Neuronal stem cell (in vitro differentiated cells): ENCODE measurements at places on chromosomes 6 and 20.
A peak's percentile ranks its signal among the peaks of the same experiment; 100 is the strongest.

GRCh38 chr6:138882369-138883017 lies 86.6 kb downstream of the ECT2L start:
- H3K4me1 ChIP-seq: no peaks in the 10 kb centered on the region
- DNase-seq: no peak
- no peak overlapping the region for H3K4me3 ChIP-seq
- H3K27me3 ChIP-seq: no peaks in the 10 kb centered on the region
- no peak overlapping the region for H3K27ac ChIP-seq
- no peaks in the 10 kb centered on the region for H3K36me3 ChIP-seq

- no peak for DNase-seq
- H3K4me1 ChIP-seq: no peaks in the 10 kb centered on the region
- no peak overlapping the region for H3K4me3 ChIP-seq
- H3K27me3 ChIP-seq: no peaks in the 10 kb centered on the region
- H3K27ac ChIP-seq: no peak overlapping the region
Measured at GRCh38 chr6:34926655-34927054, 37.6 kb downstream of the ANKS1A start.

DNA sequence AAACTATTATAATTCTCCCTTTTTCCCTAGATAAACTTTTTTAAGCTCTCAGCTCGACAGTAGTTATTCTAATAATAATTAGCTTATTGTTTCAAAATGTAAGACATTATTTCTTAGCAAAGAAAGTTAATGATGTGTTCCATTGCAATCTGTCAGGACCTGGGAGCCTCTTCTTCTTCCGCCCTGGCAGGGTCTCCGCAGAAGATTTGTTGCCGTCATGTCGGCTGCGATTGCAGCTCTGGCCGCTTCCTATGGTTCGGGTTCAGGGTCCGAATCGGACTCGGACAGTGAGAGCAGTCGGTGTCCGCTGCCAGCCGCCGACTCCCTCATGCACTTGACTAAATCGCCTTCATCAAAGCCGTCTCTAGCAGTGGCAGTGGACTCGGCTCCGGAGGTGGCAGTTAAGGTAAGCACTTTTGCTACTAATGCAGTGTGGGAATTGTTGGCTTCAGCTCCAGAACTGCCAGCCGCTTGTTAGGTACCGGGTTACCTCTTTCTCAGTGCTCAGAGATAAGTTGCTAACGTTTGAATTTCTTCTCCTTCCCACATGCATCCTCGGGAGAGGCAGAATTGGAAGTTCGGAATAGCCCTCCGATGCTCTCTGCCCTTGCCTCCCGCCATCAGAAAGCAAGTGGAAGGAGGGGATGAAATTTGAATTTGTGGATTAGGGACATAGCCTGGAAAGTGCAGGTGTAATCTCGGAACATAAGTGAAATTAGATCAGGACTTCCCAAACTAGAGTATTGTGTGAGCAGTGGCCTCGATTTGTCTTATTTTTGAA lies at the start of gene CDC40:
Gene CDC40 (plus strand): TSS at position 200 of the 781 bp plus-strand sequence. CDS start 18 bp downstream, at position 218.
- peak within 1 kb of the TSS; percentile 95 for H3K4me3 ChIP-seq
- H3K27me3 ChIP-seq: no peaks in the 10 kb centered on the region
- peak within 1 kb of the TSS; percentile 97 for H3K27ac ChIP-seq

- no peak for DNase-seq
- peaks cover 11% of the 10 kb centered on the region for H3K4me1 ChIP-seq
- H3K4me3 ChIP-seq: no peak overlapping the region
Measured at GRCh38 chr20:50146732-50147662, 6.5 kb downstream of the PEDS1 start.

GRCh38 chr6:33619166-33619840 lies 1.8 kb upstream of the ITPR3 start:
- no peak for DNase-seq
- H3K4me1 ChIP-seq: peaks cover 5% of the 10 kb centered on the region
- no peaks in the 10 kb centered on the region for H3K36me3 ChIP-seq

DNA sequence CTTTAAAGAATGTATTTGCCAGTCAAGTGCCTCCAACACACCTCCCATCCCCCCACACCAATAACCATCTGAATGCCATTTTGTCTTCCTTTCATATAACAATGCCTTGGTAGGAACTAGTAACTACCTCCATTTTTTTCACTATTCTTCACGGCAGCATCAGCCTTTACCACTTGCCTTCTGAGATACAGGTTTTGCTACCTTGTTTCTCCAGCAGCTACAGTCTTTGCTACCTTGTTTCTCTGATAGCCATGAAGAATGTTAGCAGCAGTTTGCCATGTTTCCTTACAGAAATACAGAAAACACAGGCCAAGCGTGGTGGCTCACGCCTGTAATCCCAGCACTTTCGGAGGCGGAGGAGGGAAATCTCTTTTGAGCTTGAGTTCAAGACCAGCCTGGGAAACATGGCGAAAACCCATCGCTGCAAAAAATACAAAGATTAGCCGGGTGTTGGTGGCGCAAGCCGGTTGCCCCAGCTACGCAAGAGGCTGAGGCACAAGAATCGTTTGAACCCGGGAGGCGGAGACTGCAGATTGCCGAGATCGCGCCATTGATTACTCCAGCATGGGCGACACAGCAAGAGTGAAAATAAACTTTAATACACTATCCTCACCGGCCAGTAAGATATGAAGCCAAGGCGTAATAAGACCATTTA lies 100.9 kb downstream of the HFE start:
- H3K36me3 ChIP-seq: no peaks in the 10 kb centered on the region
- peaks cover 2% of the 10 kb centered on the region for H3K4me1 ChIP-seq
- peak overlapping the region; percentile 86 for H3K27ac ChIP-seq
- peak overlapping the region; percentile 57 for H3K4me3 ChIP-seq

DNA sequence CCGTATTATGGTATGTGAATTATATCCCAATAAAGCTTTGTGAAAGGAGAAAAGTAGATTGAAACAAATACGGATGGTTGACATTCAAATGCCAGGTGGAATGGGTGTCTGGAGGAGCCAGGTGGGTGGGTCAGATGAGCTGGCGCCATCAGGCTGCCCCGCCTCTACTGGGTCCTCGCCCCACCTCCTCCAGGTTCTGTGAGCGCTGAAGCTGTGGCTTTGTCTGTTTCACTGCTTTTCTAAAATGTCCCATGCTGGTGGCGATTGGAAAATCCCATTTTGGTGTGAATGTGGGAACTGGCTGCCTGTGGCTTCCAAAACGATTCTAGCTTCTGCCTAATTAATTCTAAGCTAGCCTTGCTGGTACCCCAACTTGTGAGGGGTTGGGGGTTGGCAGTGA lies 16.5 kb downstream of the DUSP22 start:
- H3K27ac ChIP-seq: no peak overlapping the region
- H3K27me3 ChIP-seq: no peaks in the 10 kb centered on the region
- no peaks in the 10 kb centered on the region for H3K36me3 ChIP-seq
- no peak for DNase-seq
- H3K4me3 ChIP-seq: no peak overlapping the region

GRCh38 chr6:170284126-170284773 lies 6.6 kb downstream of the DLL1 start:
- H3K27me3 ChIP-seq: no peaks in the 10 kb centered on the region
- no peak overlapping the region for H3K4me3 ChIP-seq
- H3K4me1 ChIP-seq: peaks cover 25% of the 10 kb centered on the region
- DNase-seq: no peak

GRCh38 chr6:41164551-41165120 lies 1.7 kb upstream of the TREM2 start:
- no peak overlapping the region for H3K27ac ChIP-seq
- H3K4me3 ChIP-seq: no peak overlapping the region
- H3K27me3 ChIP-seq: no peaks in the 10 kb centered on the region
- no peak for DNase-seq
- no peaks in the 10 kb centered on the region for H3K4me1 ChIP-seq

DNA sequence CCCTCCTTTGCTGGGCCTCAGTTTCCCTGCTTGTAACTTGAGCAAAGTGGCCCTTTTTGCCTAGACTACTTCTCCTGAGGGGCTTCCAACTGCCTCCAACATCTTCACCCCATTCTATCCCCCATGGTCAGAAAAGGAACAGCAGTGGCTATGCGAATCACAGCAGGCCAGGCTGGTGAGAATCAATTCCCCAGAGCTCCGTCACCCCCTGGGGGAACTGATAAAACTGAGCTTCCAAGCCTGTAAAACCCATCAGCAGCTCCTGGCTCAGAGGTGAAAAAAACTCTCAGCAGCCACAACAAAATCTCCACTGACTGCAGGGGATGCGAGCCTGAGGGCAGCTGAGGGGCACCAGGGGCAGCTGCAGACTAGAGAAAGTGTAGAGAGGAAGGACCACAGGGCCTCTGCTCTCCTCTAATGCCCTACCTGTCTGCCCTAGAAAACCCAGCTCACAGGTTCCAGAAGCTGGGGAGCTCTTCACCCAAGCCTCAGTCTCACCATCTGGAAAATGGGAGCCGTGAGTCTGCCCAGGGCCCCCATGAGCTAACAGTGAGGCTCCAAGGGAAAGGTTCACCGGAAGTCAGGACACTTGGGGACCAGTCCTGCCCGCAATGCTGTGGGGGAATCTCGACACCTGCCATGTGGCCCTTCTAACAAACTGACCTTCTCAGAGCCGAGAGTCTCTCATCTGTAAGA lies 120.6 kb downstream of the GRM4 start:
- no peak overlapping the region for H3K27ac ChIP-seq
- DNase-seq: no peak
- H3K27me3 ChIP-seq: no peaks in the 10 kb centered on the region
- H3K36me3 ChIP-seq: no peaks in the 10 kb centered on the region
- H3K4me3 ChIP-seq: no peak overlapping the region
- H3K4me1 ChIP-seq: no peaks in the 10 kb centered on the region

DNA sequence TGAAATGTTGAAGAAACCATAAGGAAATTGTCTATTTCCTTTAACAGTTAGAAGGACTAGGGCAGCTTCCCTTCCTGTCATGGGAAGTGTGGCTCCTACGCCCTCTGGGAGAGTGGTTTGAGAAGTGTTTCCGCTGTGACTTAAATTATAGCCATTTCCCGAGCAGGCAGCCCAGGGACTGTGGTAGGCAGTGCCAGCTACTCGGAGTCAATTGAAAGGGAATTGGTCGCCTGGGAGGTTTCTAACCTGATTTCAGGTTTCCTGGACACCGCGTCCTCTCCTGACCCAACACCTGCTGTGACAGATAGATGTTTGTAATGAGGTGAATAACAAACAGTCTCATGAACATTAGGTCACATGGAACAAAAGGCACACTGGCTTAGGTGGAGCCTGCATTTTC lies 256.1 kb upstream of the PLCB4 start:
- H3K27ac ChIP-seq: no peak overlapping the region
- no peaks in the 10 kb centered on the region for H3K4me1 ChIP-seq
- no peaks in the 10 kb centered on the region for H3K36me3 ChIP-seq
- H3K4me3 ChIP-seq: no peak overlapping the region
- DNase-seq: no peak
- no peaks in the 10 kb centered on the region for H3K27me3 ChIP-seq

DNA sequence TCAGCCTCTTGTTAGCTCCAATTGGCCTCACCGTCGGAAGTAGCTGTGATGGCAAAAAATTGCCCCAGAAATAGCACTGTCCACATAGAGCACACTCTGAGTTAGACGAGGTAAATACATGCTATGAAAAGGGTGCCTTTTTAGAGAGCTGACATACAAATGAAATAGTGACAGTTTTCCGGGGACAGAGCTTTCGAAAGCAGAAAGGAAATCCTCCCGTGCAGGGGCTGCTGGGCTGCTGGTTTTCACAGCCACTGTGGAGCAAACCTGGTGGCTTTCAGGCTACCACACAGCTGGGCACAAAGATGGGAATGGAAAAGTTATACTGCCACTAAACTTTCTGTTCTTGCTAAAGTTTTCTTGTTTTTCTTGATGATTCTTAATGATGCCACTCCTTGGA lies 8.3 kb downstream of the SLPI start:
- DNase-seq: no peak
- no peaks in the 10 kb centered on the region for H3K4me1 ChIP-seq
- peaks cover 35% of the 10 kb centered on the region for H3K27me3 ChIP-seq
- no peak overlapping the region for H3K4me3 ChIP-seq

GRCh38 chr6:37858363-37858762 lies 38.8 kb downstream of the ZFAND3 start:
- H3K4me1 ChIP-seq: no peaks in the 10 kb centered on the region
- no peak overlapping the region for H3K4me3 ChIP-seq
- no peak overlapping the region for H3K27ac ChIP-seq
- no peak for DNase-seq
- no peaks in the 10 kb centered on the region for H3K27me3 ChIP-seq

DNA sequence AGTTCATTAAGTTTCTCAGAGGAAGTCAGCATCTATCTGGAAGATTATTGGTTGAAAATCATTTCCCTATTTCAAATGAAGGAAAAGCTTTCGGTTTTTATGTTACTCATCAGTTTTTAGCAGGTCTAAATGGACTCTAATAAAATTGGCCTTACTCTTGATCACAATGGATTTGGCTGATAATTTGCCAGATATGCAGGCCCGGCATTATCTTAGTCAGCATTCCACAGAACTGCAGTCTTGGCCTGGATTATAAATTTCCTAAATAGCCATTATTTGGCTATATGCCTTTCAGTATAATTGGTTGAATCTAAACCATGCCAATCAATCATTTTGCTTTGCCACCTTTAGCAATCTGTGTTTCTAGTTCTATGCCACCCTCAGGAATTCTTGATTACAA lies 91.7 kb upstream of the KCNQ5 start:
- no peaks in the 10 kb centered on the region for H3K4me1 ChIP-seq
- no peaks in the 10 kb centered on the region for H3K36me3 ChIP-seq

DNA sequence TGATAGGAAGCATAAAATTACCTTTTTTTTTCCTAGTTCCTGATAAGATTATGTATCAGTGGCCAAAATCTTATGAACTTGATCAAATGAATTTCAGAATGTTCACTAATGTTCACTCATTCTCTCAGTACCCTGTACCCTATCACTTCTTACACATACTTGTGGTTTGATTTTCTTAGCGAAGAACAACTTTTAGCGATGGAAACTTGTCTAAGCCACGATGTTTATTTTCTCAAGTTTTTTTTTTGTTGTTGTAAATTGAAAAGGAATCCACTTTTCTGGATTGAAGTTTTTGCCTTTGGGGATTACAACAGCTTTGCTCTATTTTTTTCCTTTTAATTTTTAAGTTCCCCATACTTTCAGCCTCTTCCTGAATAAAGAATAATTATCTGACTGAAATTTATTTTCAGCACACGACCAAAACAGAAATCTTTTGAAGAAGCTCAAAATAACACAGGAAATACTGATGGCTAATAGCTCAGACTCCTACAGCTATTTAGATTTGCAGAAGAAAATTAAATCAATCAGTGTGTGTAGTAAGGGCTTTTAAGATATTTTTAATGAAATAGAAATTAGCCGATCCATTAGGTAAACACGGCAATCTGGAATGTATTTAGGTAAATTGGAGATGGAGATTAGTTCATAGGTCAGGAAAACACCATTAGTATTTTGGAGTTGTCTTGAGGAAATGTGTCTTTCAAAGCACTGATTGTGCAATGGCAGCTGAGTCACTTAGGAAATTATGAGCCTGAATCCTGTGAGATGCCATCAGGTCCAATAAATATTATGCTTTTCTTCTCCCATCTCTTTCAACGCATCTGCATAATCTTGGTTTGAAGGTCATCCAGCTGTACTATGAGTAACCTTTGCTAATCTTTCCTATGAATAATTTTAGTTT lies 217.5 kb downstream of the GJA1 start:
- H3K4me1 ChIP-seq: no peaks in the 10 kb centered on the region
- no peaks in the 10 kb centered on the region for H3K36me3 ChIP-seq
- no peak for DNase-seq
- H3K27me3 ChIP-seq: no peaks in the 10 kb centered on the region

- H3K4me1 ChIP-seq: peaks cover 3% of the 10 kb centered on the region
- no peaks in the 10 kb centered on the region for H3K36me3 ChIP-seq
- no peaks in the 10 kb centered on the region for H3K27me3 ChIP-seq
- no peak for DNase-seq
- no peak overlapping the region for H3K27ac ChIP-seq
Measured at GRCh38 chr6:106788761-106789160, 159.4 kb downstream of the QRSL1 start.
